ENCODE measurements at places on chromosomes 13 and 19.

DNA sequence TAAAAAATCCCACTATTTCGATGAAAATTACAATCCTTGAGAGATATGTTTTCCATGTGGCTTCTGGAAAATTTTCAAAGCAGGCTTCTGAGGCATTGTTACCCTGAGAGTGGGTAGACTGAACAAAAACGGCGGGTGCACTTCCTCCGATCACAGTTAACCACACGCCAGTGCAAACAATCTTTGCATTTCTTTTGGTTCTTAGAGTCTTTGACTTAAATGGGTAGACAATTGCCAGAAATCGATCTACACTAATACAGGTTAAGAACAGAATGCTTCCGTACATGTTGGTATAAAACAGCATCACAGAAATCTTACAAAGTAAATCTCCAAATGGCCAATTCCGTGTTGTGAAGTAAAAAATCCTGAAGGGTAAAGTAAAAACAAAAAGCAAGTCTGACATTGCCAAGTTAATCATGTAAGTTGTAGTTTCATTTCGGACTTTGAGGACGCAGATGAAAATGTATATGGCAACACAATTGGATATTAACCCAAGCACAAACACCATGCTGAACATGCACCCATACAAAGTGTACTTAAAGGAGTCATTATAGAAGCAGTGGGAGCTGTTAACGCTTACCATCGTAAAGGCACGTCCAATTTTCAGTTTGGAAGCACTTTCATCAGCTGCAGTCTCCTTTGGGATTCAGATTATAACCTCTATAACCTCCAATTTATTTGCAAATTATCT lies 927 bp downstream of the LPAR6 start:
- DNase-seq = no peak

DNA sequence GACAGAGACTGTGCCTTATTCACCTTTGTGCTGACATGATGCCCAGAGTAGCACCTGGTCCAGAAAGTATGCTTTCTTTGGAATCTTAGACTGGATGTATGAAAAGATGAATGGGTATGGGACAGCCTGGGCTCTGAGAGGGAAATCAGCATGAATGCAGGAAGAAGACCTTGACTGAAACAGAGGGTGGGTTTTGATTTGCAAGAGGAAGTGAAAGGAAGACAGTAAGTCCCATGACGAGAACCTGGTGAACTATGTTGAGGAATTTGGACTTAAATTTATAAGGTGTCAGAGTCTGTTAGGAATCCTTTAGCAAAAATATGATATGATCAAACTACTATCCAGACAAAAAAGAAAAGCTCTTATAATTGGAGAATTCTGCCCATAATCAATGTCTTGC lies 301.9 kb downstream of the SPRY2 start:
- DNase-seq = no peak

- no peak for DNase-seq
These were observed at the start of gene ITGBL1 for GRCh38 chr13:101452519-101453485. Gene ITGBL1 (plus strand): TSS chr13:101452675. CDS start chr13:101452834, 159 bp downstream.

GRCh38 chr13:44744880-44745633 lies 168.9 kb upstream of the TSC22D1 start:
- no peak for DNase-seq

DNA sequence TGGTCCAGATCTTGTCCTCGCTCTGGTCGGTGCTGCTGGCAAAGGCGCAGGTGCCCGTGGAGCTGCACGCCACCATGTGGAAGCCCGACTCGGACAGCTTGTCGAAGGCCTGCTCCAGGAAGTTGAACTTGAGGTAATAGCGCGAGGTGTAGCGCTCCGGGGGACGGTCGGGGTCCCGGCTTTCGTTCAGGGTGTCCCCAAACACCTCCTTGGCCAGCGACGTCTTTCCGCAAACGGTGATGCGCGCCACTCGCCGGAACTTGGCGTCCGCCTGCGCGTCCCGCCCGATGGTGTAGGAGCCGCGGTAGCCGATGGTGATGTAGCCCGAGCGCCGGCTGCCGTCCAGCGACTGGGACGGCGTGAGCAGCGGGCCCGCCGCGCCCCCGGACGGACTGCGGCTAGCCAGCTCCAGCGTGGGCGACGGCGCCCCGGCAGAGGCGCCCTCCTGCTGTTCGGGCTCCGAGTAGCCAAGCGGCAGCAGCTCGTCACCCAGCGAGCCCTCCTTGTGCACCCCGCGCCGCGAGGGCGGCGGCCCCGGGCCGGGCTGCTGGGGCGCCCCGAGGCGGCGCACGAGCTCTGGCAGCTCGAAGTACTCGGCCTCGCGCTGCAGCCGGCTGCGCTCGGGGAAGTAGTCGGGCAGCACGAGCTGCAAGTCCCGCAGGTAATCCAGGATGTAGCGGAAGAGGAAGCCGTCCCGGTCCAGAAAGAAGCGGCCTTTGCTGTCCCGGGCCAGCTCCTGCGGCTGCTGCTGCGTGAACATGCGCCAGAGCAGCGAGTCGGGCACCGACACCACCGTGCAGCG lies 801 bp downstream of the KCTD12 start:
- DNase-seq = no peak

DNA sequence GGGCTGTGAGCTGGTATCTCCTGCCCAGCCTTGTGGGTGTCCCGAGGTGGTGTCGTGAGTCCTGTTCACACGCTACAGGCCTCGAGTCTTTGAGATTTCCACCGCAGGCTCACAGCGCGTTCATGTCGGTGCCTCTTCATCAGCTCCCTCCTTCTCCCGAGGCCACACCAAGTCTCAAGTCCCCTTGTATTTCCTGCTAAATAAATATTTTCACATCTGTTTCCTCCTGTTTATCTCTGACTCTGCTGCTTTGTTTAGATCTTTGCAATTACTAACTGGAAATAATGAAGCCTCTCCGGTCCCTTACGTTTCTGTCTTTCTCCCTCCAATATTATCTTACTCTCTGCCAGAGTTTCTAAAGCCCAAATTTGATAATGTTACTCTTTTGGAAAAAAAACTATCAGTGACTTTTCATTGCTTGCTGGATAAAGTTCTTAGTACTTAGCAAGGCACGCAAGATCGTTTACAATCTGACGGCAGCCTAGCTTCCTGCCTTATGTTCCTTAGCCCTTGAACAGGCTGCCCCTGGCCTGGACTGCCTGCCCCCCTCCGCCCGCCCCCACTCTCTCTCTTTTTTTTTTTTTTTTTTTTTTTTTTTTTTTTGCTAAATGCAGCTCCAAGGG lies 130.5 kb upstream of the RNF113B start:
- DNase-seq = no peak

Measured in kidney epithelial cell (primary cell).